ENCODE measurements at places on chromosomes 12 and 14.
A peak's percentile ranks its signal among the peaks of the same experiment; 100 is the strongest.

GRCh38 chr12:21608196-21608595 is 3.5 kb upstream of the GYS2 start:
- no peak for DNase-seq

GRCh38 chr12:79949098-79949497 is 14.2 kb upstream of the PPP1R12A start:
- no peak for DNase-seq

DNA sequence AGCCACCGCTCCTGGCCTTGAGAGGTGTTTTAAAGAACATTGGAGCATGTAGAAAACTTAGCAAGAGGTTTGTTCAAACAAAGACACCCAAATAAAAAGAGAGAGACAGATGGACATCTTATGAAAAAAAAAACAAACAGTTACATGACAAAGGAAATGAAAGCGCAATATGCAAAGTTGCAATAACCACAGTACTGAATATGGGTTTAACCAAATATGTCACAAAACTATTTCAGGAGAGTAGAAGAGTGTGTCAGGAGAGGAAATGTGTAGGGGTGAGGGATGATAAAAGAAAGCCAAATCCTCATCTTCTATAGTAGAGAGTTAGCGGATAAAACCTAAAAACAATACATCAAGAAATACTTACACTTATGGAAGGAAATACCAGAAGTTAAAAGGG is 98.4 kb downstream of the GTF2A1 start:
- DNase-seq: no peak

GRCh38 chr12:50679612-50680011 is 84.3 kb upstream of the ATF1 start:
- DNase-seq: no peak

GRCh38 chr14:93245764-93246420 is 38.8 kb downstream of the UBR7 start:
- DNase-seq: peak; percentile 45

- no peak for DNase-seq
Observed at GRCh38 chr12:89335452-89336244, 16.7 kb downstream of the DUSP6 start.

DNA sequence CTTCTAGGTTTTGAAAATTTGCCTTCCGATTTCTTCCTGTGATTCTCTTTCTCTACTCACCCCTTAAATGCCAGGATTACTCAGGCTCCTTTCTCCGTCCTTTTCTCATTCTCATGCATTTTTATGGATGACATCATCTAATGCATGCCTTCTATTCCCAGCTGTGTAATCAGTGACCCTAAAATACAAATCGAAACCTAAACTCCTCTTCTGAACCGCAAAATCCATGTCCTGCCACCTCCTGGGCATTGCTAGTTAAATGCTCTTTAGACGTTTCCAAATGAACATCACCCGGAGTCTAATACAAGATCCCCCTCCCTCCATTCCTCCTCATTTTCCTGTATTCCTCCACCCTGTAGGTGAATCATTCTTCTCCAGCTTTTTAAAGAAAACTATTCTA is 1703.1 kb upstream of the FLRT2 start:
- DNase-seq: no peak

DNA sequence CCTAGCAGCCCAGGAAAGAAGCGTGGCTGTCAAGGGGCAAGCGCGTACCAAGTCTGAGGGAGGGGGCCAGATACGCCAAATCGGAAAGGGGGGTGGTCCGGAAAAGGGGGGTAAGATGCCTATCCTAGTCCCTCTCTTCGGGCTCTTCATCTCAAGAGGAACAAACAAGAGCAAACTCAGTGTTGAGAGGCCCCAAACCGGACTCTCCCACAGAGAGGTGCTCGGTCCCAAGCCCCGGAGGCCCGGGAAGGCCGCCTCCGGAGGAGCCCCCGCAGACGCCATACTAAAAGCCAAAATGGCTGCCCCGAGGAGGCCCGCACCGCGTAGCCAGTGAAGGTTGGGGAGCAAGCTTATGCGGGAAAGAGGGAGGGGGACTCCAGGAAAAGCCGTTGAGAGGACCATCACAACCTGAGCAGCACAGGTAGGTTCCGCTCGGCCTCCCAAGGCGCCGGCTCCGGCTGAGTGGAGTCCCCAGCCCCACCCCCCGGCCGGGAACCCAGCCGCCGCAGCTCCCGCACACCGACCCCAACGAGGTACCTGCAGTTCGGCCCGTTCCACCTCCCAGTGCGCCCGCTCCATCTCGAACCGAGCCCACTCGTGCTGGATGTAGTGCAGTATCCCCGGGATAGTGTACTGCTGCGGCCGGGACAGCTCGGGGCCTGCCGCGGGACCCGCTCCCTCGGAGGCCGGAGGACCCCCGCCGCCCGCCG is at the start of gene AP4S1:
Gene AP4S1, plus strand, starts transcription at position 283 of the 710 bp plus-strand sequence. CDS start 40,548 bp downstream, outside the sequence.
- DNase-seq: peak; percentile 40

DNA sequence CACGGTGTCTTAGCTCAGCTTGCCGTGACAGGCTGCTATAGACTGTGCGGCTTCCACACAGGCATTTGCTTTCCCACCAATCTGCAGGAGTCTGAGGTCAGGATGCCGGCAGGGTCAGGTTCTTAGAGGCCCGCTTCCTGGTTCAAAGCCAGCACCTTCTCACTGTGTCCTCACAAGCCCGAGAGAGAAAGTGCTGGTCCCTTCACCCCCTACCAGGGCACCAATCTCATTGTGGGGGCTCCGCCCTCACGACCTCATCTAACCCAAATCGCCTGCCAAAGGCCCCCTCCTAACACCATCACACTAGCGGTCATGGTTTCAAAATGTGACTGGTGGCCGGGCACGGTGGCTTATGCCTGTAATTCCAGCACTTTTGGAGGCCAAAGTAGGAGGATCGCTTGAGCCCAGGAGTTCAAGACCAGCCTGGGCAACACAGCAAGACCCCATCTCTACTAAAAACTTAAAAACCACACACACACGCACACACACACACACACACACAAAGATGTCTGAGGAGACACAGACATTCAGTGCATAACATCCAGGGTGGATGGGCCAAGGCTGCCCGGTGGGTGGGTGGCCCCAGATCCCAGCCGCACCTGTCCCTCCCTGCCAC is 26.8 kb downstream of the MMP17 start:
- DNase-seq: no peak

DNA sequence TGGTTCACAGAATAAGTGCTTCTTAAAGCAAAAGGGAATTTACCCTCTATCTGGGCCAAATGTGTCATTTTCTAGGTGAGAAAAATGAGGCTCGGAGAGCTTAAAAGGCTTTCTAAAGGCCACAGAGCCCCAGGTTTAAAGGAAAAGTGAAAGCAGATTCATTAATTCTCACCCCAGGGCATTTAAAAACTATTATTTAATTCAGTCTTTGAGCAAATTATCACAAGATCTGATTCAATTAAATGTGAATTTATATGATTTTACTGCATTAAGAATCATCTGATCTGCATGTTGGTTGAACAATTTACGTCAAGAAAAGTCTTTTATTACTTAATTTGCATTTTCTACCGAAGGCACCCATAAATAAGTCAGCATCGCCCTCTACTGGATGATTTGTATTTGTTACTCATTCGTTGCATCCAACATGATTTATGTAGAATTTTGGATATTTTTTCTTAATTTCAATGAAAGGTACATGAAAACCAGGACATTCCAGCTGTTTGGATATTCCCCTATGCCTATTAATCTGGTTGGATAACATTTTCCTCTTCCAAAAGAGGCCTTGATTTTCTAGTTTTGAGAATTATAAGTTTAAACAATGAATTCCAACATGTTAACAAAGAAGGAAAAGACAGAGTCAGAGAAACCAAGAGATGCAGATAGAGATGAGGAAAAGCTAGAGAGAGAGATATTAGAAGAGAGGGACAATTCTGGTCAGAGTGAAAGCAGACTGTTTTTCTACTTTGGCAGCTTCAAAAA is 19.1 kb upstream of the DHRS7 start:
- DNase-seq: peak; percentile 73

- DNase-seq: peak; percentile 57
Observed at GRCh38 chr12:86389949-86390348, 133.8 kb upstream of the MGAT4C start.

- DNase-seq: no peak
Observed at GRCh38 chr12:3016191-3016590, 57.0 kb downstream of the TEAD4 start.

GRCh38 chr12:118326991-118327390 is 45.7 kb downstream of the TAOK3 start:
- no peak for DNase-seq

DNA sequence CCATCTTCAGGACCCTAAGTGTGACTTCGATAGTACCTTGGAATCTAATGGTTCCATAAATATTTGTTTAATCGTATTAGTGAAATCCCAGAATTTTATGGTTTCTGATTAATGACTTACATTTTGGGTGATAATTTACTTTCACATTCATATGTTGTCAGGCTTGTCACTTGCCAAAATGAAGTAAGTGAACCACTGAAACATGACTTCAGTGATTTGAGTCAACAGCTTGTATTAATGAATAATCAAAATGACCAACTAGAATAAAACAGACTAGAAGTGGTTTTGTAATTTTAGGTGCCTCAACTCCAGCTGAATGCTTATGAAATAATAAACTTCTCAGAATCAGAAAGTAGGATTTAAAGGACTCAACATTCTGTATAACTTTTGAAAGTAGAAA is 517.1 kb downstream of the PRKD1 start:
- DNase-seq: no peak
